ENCODE measurements at places on chromosomes 1 and 21.

GRCh38 chr1:52266507-52266906 lies 99.5 kb downstream of the CC2D1B start:
- DNase-seq, result no peak

DNA sequence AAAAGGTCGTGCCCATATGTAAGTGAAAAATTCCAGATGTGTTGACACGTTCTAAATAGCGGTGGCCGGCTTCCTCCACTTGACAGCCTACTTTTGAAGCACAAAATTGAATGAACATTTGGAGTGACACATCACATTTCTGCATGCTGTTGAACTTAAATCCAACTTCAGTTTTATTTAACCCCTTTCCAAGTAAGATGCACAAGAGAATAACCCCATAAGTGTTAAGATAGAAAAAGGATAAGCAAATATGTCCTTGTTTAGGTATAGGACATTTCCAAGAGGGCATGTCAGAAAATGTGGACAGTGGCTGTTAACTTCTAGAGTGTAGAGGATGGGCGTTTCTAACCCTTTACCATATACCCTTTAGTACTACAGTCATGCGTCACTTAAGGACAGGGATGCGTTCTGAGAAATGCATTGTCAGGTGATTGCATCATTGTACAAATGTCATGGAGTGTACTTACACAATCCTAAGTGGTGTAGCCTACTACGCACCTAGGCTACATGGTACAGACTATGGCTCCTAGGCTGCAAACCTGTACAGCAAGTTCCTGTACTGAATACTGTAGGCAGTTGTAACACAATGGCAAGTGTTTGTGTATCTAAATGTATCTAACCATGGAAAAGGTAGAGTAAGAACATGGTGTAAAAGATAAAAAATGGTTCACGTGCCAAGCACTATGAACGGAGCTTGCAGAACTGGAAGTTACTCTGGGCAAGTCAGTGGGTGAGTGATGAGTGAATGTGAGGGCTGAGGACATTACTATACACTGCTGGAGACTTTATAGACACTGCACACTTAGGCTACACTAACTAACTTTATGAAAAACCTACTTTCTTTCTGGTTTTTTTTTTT lies 9.3 kb upstream of the FAM89A start:
- no peak for DNase-seq

DNA sequence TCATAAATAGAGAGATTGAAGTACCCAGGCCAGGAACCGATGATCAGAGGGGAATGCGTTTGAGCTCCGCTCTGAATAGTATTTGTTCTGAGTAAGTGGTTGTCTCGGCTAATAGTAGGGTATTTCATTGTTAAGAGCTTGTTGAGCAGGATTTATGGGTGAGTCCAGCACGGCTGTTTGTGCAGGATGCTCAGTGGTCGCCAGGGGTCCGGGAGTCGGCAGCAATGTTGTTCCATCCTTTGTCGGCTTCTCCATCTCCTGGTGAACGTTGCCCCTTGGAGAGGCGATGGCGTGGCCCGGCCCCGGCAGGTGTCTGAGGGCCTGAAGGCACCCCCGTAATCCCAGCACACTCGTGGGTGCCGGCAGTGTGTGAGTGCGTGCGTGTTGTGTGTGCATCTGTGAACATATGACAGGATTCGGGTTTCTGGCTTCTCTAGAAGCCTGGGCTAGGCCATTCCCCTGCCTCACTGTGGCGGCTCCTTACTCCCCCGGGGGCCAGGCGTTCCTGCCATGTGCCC lies 160.8 kb upstream of the ARHGEF16 start:
- DNase-seq, result no peak

GRCh38 chr1:207284209-207284897 lies 37.1 kb upstream of the CD55 start:
- DNase-seq, result no peak

- DNase-seq, result no peak
Observed at GRCh38 chr1:23394181-23394580, 24.5 kb upstream of the ZNF436 start.

All from activated T-cell treated with anti-CD3 and anti-CD28 coated beads, Interleukin-2, amount 50 U/mL, for 4 hours (primary cell).